Fibroblast of upper back skin (primary cell): ENCODE measurements at places on chromosomes 7 and 10.

DNA sequence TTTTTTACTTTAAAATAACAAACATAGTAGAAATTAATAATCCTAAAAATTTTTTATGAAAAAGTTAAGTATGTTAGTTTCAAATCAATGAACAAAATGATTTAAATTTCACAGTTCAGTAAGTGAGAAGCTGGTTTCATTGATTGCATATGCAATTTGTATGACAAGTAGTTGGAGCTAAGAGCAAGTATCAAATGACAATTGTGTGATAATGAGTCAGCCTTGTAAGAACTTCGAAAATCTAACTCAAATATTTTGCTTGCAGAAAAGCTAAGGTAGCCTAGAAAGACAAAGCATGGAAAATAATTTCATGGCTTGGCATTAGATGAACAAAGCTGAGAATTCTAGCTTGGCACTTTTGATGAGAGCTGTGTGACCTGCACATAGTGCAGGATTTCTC is 111.5 kb downstream of the HDAC9 start:
- peak; percentile 35 for DNase-seq

DNA sequence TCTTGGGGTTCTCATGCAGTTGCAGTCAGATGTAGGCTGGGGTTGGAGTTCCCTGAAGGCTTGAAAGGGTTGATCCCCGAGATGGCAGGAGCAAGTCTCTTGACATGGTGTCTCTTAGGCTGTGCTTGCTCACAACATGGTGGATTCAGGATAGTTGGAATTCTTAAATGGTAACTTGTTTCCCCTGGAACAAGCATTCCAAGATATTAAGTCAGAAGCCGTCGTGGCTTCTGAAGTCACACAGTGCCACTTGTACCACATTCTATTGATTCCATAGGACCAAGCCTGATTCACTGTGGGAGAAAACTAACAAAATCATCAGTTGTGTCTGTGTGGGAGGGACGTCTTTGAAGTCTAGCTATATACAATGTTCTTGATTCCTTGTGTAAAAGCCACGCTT is 3.5 kb upstream of the SLC35B4 start:
- DNase-seq, result peak; percentile 37

- DNase-seq, result no peak
Measured at GRCh38 chr10:119208553-119208940, 1.2 kb downstream of the GRK5 start.

GRCh38 chr10:74677951-74678350 is 148.4 kb upstream of the KAT6B start:
- no peak for DNase-seq

- peak; percentile 89 for DNase-seq
Measured at GRCh38 chr7:96026611-96027010, 254.3 kb downstream of the DYNC1I1 start.

- DNase-seq, result no peak
Measured at GRCh38 chr10:60769406-60769805, 8.9 kb upstream of the CDK1 start.
